Sigmoid colon (tissue), 7 donors: ENCODE measurements at places on chromosomes 4 and X.

DNA sequence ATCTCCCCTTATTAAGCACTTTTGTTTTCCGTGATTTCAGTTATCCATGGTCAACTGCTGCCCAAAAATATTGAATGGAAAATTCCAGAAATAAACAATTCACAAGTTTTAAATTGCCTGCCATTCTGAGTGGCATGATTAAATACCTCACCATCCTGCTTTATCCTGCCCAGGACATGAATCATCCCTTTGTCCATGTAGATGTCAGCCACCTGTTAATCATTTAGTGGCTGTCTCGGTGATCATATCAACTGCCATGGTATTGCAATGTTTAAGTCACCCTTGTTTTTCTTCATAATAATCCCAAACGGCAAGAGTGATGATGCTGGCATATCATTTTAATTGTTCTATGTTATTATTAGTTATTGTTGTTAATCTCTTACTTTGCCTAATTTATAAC, 79.8 kb upstream of the LHFPL1 start:
- DNase-seq: no peak

DNA sequence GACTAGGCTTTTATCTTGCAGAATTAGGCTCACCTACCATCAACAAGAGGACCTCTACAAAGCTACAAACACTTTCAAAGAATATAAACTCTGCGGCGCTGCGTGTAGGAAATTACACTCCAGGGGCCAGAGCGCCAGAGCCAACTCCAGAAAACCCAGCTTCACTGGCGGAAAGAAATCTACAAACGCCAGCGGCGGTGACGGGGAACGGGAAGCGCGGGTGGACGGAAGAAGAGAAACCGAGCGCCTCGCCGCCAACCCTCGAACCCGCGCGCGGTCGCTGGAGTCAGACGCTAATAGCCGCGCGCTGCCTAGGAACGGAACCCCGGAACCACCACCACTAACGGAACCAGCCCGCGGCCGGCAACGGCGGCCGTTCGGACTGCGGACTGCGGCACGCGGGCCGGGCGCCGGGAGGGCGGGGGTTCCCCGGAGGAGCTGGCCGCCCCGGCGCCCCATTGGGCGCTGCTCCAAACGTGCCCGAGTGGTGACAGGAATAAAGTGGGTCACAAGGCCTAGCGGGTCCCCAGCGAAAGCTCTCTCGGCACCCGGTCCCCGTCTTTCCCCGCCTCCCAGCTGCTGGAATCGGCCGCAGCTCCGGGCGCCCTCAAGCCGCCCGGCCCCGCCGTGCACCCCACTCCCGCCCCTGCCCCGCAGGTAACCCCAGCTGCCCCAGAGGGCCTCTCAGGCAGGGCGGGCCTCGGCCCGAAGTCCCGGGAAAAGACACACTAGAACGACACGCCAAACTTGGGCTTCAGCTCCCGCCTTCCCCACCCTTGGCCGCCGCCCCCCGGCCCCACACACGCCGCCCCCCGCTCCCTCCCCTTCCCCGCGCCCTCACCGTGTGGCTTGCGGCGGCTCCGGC, 836 bp downstream of the CLOCK start:
- peak; percentile 89 for DNase-seq

- no peak for DNase-seq
These were observed 1.4 kb downstream of the COX7B start for GRCh38 chrX:77900688-77901087.

- DNase-seq: peak; percentile 58
These were observed 40.9 kb upstream of the IL13RA2 start for GRCh38 chrX:115058276-115058675.

GRCh38 chr4:48781968-48782367, 1.9 kb upstream of the FRYL start:
- no peak for DNase-seq

- no peak for DNase-seq
These were observed 173.2 kb downstream of the PDGFC start for GRCh38 chr4:156798438-156798837.

DNA sequence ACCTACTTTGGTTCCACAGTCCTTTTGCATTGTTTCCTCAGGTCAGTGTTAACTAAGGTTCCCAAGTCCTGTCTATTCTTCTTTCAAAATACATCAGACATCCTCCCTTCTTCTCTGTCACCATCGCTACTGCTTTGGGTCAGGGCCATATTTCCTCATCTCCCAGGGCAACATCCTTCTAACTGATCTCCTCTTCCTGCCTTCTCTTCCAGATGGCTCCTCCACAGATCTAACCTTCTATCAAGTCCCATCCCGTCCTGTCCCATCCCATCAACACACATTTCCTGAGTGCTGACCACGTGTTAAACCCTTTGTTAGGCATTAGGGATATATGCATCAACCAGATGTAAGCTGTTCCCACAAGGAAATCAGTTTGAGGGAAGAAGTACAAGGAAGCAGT, 25.9 kb downstream of the PLAC1 start:
- DNase-seq: no peak
